ENCODE measurements at places on chromosomes 3 and 15.

DNA sequence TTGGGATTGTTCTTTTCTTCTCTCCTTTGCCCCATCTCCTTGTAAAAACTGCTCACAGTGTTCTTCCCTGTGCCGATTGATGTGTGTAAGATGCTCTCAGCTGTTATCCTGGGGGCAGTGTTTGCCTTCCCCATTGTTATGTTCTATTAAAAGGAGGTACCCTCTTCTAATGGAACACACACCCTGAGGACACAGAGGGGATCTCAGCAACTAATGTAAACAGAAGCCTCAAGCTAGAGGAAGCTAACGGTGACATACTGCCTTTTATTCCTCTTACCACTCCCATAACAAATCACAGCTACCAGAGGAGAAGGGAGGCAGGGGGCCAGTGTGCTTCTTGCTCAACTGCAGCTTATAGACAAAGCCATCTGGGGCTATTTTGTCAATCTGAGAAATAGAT is 2.2 kb downstream of the TAGLN3 start:
- no peak for DNase-seq

- no peak for DNase-seq
Observed at GRCh38 chr3:142285083-142285517, 59.7 kb upstream of the GK5 start.

DNA sequence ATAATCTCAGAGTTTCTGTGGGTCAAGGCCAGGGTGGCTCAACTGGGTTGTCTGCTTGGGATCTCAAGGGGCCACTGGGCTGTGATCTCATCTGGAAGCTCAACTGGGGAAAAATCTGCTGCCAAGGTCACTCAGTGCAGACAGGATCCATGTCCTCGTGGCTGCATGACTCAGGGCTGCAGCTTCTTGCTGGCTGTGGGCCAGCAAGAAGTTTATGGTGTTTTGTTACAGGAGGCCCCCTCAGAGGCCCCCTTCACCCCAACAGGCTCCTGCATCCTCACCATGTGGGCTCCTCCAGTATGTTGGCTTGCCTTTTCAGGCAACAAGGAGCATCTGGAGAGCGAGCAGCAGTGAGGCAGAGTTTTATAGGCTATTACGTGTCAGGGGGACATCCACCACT is 14.6 kb downstream of the OCA2 start:
- DNase-seq: no peak

- no peak for DNase-seq
Observed at GRCh38 chr3:14283813-14284438, 105.3 kb downstream of the LSM3 start.

GRCh38 chr15:100241572-100242482 is 99.9 kb downstream of the ADAMTS17 start:
- DNase-seq: no peak

GRCh38 chr15:28153492-28154119 is 54.5 kb upstream of the OCA2 start:
- DNase-seq: no peak

- no peak for DNase-seq
Observed at GRCh38 chr3:9600597-9600996, 47.0 kb upstream of the LHFPL4 start.

- DNase-seq: no peak
Observed at GRCh38 chr3:53823956-53824657, 22.1 kb downstream of the CHDH start.

DNA sequence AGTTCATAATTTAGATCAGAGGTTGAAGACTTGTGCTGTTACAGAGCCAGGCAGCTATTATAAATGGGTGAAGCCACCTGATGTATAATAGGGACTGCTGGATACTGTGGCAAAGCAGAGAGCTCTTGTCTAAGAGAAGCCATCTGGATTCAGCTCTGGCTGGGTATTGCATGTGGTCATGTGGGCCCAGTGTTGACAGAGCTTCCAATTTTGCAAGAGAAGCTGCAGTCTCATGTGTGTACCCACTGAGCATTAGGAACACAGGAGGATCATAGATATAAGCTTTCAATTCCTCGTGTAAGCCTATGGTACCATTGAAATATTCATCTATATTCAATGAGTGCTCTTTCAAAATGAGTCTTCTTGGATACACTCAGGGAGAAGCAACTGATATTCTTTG is 303.9 kb upstream of the SLCO3A1 start:
- DNase-seq: no peak

GRCh38 chr15:92100301-92100700 is 246.8 kb downstream of the SLCO3A1 start:
- no peak for DNase-seq

Measured in activated CD4-positive, alpha-beta T cell treated with anti-CD3 and anti-CD28 coated beads for 4 hours (primary cell).